CD4-positive, alpha-beta T cell (primary cell): ENCODE measurements at places on chromosomes 5 and 9.

GRCh38 chr5:50768634-50769033 is 102.2 kb downstream of the PARP8 start:
- no peak for DNase-seq

GRCh38 chr5:36363101-36363500 is 61.4 kb upstream of the RANBP3L start:
- DNase-seq, result no peak

- no peak for DNase-seq
Measured at GRCh38 chr9:70519912-70520724, 105.7 kb upstream of the KLF9 start.

GRCh38 chr5:159987031-159987674 is 21.8 kb upstream of the TTC1 start:
- DNase-seq, result peak; percentile 77

GRCh38 chr9:35306283-35306682 is 144.5 kb downstream of the UNC13B start:
- DNase-seq, result no peak

DNA sequence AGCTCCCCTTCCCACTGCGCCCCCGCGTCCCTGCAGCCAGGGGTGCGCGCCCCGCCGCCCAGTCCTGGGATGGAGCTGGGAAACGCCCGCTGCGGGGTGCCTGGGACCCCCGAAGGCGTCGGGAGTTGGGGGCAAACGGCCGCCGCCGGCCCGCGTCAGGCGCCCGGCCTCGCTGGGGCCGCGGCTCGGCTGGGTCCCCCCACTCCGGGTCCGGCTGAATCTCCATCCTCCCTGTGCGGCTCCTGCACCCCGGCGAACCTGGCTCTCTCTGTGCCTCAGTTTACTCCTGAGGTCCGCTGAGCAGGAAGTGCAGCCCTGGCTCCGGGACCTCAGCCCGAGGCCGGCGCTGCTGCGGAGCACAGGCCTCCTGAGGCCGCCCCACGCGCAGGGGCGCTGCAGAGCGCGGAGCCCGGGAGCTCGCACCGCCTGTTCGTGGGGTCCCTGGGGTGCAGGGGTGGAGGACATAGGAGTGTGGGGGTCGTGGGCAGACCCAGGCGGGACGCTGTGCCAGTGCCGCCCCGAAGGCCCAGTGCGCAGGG is 13.9 kb upstream of the TMEM250 start:
- no peak for DNase-seq

DNA sequence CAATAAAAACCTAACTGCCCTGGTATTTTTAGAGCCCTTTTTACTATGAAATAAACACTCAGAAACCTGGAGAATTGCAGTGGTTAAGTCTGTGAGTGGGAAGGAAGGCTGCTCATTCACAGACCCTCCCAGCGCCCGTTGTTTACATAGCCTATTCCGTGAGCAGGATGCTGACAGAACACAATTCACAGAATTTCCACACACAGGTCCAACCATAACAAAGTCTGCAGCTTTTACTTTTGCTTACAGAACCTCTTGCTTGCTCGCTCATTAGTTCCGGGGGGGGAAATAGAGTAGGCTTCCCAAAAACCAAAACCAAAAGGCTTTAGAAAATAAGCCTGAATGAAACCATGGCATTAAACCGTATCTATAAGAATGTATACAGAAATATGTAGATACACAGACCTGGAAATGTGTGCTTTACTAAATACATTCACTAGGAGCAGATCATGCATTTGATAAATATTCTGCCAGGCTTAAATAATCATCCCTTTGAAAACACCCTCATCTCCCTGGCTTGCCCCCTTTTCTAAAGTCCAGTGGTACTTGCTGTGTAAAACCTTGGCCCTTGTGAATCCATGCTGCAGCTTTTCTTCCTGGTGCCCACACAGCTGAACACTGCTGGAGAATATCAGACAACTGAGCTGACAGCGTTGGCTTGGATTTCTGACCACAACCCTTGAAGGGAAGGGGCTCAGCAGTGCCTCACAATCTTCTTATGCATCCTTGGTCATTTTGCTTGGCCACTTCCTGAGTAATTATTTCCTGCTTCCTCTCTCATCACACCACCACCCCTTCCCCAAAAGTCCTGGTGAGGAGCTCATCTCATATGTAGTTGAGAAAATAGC is 128.0 kb downstream of the FANCC start:
- DNase-seq, result peak; percentile 54

DNA sequence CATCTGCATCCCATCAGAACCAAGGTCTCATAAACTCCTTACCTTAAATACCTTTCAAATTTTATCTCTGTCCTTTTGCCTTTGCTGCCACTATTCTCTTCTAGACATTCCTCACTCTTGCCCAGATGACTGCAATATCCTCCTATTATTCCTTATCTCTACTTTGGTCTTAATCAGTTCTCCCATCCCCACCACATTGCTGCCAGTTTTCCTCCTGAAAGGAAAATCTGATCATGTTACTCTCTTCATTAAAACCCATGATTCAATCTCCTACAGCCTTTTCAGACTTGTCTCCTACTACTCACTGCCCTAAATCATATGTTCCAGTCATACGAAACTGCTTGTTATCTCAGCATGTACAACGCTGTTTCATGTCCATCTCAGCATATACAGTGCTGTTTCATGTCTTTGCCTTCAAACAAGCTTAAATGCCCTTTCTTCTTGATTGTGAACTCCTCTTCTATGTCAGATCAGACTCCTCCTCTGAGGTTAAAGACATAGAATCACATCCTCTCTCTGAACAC is 152.6 kb upstream of the FST start:
- DNase-seq, result no peak
